PC-3 (cell line): ENCODE measurements at places on chromosomes 3 and 15. TPM values are rescaled to one million over a fixed set of nuclear protein-coding genes. Genes with fewer than 3 reads are reported as not detected.

DUOXA1 gene
- total RNA-seq, result 1.3 TPM in 1 of 2 replicates, not detected in the other

RBM15B gene
- total RNA-seq, result 31.1 and 34.7 TPM in 2 replicates

GRCh38 chr15:74415966-74416916 is 17.5 kb downstream of the SEMA7A start:
- H3K4me1 ChIP-seq, result peaks cover 73% of the 10 kb centered on the region
- DNase-seq, result no peak
- H3K36me3 ChIP-seq, result peaks cover 70% of the 10 kb centered on the region
- no peaks in the 10 kb centered on the region for H3K27me3 ChIP-seq
- peak overlapping the region; percentile 79 for H3K27ac ChIP-seq

GREM1 gene
- total RNA-seq, result 0.58 and 1.6 TPM in 2 replicates

ALDH1L1 gene
- not detected in 2 replicates for total RNA-seq
